ENCODE measurements at places on chromosomes 4 and X. TPM values are rescaled to one million over a fixed set of nuclear protein-coding genes. Genes with fewer than 3 reads are reported as not detected.

HTN1 gene
- not detected for total RNA-seq

CAPN6 gene
- total RNA-seq = 5.9 TPM

ARMCX1 gene
- total RNA-seq = 28.5 TPM

CYLC1 gene
- total RNA-seq = not detected

NUDT10 gene
- total RNA-seq = 1.3 TPM

DNA sequence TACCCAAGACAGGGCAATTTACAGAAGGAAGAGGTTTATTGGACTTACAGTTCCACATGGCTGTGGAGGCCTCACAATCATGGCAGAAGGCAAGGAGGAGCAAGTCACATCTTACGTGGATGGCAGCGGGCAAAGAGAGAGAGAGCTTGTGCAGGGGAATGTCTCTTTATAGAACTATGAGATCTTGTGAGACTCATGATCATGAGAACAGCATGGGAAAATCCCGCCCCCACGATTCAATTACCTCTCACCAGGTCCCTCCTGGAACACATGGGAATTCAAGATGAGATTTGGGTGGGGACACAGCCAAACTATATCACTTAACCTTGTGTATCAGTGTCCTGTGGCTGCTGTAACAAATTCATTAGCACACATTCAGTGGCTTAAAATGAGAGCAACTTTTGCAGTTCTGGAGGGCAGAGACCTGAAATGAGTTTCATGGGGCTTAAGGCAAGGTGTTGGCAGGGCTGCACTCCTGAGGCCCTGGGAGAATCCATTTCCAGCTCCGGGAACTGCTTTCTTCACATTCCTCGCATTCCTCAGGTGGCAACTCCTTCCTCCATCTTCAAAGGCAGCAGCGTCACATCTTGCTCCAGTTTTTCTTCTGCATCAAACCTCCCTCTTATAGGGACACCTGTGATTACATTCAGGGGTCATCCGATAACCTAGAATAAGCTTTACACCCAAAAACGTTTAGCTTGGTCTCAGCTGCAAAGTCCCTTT lies 22.3 kb upstream of the NSG1 start:
- H3K27me3 ChIP-seq = no peaks in the 10 kb centered on the region
- no peak overlapping the region for H3K27ac ChIP-seq
- DNase-seq = no peak
- H3K4me1 ChIP-seq = no peaks in the 10 kb centered on the region

GRCh38 chrX:69320116-69320515 lies 154.9 kb upstream of the PJA1 start:
- no peak for DNase-seq
- H3K27me3 ChIP-seq = no peaks in the 10 kb centered on the region
- H3K4me3 ChIP-seq = no peak overlapping the region

DNA sequence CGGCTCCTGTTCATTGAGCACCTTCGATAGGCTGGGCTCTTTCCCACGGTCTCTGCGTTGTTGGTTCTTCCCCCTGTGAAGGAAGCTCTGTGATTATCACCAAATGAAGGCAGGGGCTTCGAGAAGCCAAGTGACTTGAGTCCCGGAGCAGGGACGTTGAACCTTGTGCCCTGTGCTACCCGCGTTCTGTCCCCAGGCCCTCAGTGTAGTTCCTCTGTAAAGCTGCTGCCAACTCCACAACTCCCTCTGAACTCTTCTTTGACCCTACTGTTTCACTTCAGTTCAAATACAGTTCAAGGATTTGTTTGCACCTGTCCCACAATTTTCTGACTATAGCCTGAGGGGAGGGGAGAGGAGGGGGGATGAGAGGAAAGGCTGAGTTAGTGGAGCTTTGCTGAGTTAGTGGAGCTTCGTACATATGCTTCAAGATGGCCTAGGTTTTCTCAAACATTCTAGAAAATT lies 635 bp upstream of the PHF8 start:
- peak overlapping the region; percentile 92 for H3K27ac ChIP-seq

- no peaks in the 10 kb centered on the region for H3K36me3 ChIP-seq
- H3K27me3 ChIP-seq = no peaks in the 10 kb centered on the region
- DNase-seq = no peak
- no peak overlapping the region for H3K4me3 ChIP-seq
- no peaks in the 10 kb centered on the region for H3K4me1 ChIP-seq
- H3K27ac ChIP-seq = no peak overlapping the region
These were observed 601 bp upstream of the FGFBP2 start for GRCh38 chr4:15963576-15963975.

DNA sequence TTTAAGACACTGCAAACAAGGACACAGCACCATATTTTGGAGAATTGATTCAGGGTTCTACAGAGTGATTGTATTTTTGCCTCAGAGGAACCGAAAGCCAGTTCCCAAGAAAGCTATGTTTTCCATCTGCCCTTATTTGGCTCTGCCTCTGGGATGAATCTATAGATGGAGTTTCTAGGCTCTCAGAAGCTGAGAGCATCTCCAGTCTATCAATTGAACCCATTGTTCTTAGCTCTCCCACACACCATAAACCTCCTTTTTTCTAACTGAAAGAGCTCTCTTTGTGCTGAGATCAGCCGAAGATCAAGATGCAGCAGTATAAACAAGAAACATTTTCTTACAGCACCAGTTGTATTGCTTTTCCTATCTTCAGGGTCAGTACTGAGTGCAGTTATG lies 16.9 kb downstream of the PLP1 start:
- no peak overlapping the region for H3K27ac ChIP-seq
- H3K4me1 ChIP-seq = no peaks in the 10 kb centered on the region
- no peak for DNase-seq
- H3K4me3 ChIP-seq = no peak overlapping the region

DNA sequence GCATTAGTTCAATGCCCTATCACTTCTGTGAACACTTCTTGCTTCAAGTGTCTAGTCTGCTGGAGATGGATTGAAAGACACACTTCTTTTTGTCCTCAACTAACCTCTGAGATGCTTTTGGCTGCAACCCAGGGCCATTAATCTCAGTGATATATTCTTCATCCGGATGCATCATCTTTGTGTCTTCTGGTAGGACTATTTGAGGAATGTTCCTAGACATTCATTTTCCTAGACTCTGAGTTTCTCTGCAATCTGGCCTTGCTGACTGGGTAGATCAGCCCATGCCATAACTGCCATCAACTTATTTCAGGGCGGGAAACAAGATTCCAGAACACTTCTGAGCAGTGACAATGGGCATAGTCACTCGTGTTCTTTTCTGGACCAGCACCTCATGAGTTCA lies 329.4 kb downstream of the PDGFC start:
- DNase-seq = no peak
- H3K27ac ChIP-seq = no peak overlapping the region
- no peaks in the 10 kb centered on the region for H3K27me3 ChIP-seq

DNA sequence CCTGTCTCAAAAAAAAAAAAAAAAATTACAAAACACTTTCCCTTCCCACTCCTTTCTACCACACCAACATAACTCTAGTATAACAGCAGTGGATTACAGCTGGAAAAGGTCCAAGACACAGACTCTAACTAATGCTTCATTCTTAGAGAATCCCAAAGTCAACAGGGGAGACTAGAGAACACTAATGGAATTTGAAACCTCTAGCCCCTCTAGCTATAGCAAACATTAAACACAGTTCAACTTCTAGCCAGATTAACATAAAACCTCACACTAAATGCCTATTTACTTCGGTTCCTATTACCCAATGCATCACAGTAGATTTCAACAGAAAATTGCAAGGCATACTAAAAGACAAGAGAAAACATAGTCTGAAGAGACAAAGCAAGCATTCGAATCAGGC lies 10.5 kb upstream of the DHX15 start:
- H3K4me1 ChIP-seq = no peaks in the 10 kb centered on the region
- DNase-seq = no peak
- H3K4me3 ChIP-seq = no peak overlapping the region
- no peaks in the 10 kb centered on the region for H3K36me3 ChIP-seq

- no peaks in the 10 kb centered on the region for H3K36me3 ChIP-seq
- DNase-seq = no peak
- no peak overlapping the region for H3K4me3 ChIP-seq
- no peaks in the 10 kb centered on the region for H3K27me3 ChIP-seq
These were observed 27.6 kb upstream of the INTU start for GRCh38 chr4:127604949-127605709.

- no peaks in the 10 kb centered on the region for H3K27me3 ChIP-seq
- DNase-seq = no peak
- no peaks in the 10 kb centered on the region for H3K36me3 ChIP-seq
- H3K4me3 ChIP-seq = no peak overlapping the region
- no peak overlapping the region for H3K27ac ChIP-seq
These were observed 69.2 kb upstream of the PNPLA4 start for GRCh38 chrX:7996414-7996813.

DNA sequence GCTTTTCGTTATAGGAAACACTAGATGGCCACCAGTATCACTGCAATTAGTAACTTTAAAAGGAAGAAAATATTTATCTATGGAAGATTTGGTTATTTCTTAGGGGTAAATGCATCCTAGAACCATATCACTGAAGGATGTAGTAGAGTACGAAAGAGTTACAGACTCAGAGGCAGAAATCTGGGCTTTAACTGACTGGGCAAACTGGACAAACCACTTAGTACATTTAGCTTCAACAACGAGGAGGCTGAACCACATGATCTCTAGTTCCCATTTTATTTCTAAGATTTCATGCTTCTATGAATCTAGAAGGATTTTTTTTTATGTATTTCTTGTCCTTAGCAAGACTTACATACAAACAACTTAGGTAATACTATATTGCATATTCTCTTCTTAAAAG lies 93.0 kb downstream of the SMARCA5 start:
- no peaks in the 10 kb centered on the region for H3K36me3 ChIP-seq
- H3K4me3 ChIP-seq = no peak overlapping the region
- no peak overlapping the region for H3K27ac ChIP-seq
- DNase-seq = no peak

- no peaks in the 10 kb centered on the region for H3K4me1 ChIP-seq
- H3K36me3 ChIP-seq = peaks cover 13% of the 10 kb centered on the region
- H3K27ac ChIP-seq = no peak overlapping the region
- no peaks in the 10 kb centered on the region for H3K27me3 ChIP-seq
- DNase-seq = no peak
These were observed 62.5 kb downstream of the PAQR3 start for GRCh38 chr4:78876568-78877320.

- no peak overlapping the region for H3K4me3 ChIP-seq
- H3K36me3 ChIP-seq = no peaks in the 10 kb centered on the region
- no peaks in the 10 kb centered on the region for H3K27me3 ChIP-seq
These were observed 295.9 kb upstream of the TACR3 start for GRCh38 chr4:104015680-104016079.

DNA sequence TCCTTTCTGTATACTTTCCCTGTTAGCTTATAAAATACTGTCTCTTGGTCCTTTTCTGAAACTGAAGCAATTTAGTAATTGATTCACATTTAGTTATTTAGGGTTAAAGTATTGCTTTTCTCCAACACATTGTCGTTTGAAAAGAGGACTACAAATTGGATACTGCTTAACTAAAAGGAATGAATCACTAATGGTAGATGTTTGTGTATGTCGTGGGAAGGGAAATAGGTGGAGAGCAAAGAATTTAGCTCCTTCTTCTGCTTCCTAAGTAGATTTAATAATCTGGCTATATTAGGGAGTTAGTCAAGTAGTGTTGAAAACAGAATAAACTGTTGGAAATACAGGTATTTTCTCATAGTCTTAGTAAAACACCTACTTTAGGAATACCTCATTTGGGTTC lies 27.9 kb downstream of the SLAIN2 start:
- no peak overlapping the region for H3K27ac ChIP-seq
- no peak for DNase-seq
- H3K4me1 ChIP-seq = no peaks in the 10 kb centered on the region
- no peaks in the 10 kb centered on the region for H3K27me3 ChIP-seq
- no peaks in the 10 kb centered on the region for H3K36me3 ChIP-seq

DNA sequence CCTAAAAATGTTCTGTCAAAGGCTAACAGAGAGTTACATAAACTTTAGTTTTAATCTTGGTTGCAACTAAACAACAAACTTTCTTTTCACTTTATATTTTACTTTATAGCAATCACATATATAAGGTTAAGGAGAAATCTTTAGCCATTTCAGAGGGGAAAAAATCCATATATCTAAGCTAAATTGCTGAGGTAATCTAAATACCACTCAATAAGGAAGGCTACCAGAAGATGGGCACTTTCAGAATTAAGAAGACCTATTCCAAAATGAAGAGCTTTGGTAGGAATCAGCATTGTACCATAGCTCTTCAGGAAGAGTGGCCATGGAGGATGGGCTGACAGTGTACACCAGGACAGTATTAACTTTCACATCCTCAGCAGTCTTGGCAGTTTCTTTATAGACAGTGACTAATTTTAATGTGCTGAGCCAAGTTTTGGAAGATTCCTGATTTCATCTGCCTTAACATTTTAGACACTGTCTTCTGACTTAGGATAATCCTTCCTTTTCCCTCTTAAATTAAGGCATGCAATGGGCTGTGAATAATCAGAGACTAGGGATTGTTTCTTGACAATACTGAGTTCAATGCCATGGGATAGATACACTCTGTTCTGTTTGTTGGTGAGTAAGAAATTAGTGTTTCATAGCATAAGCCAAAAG lies 7.1 kb downstream of the FAT4 start:
- H3K36me3 ChIP-seq = no peaks in the 10 kb centered on the region
- H3K4me1 ChIP-seq = peaks cover 5% of the 10 kb centered on the region

DNA sequence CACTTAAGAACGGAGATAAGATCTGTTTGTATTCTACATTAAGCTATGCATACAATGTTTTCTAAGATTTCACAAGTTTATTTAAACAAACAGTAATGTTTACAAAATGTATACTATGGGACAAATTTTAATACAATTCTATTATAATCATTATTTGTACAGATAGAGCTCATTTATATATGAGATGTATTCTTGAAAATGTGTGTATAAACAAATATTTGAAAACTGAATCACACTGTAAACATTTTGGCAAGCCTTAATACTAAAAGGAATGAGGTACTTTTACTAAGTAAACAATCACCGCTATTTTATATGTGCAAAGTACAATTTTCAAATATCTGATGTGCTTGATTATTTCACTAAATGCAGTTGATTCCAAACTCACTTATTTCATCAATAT lies 119.2 kb upstream of the MAB21L2 start:
- no peak overlapping the region for H3K27ac ChIP-seq
- H3K4me3 ChIP-seq = no peak overlapping the region
- DNase-seq = no peak
- no peaks in the 10 kb centered on the region for H3K4me1 ChIP-seq
- no peaks in the 10 kb centered on the region for H3K36me3 ChIP-seq

DNA sequence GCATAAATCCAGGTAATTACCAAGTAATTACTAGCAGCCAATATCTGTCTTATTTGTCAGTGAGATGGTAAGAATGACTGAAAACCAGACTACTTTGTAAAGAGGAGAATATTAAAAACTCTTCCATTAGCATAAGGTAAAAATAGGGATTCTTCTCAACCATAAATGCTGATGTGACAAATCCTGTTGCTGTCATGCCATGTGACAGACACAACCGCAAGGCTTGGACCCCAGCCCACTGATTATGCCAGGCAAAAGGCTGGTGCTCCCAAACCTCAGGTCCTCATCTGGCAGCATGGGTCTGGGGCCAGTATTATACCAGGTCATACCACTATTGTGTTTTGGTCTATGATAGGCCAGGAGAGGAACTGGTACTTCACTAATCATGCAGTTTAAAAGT lies 181.1 kb downstream of the ADAMTS3 start:
- H3K27ac ChIP-seq = no peak overlapping the region
- H3K4me1 ChIP-seq = no peaks in the 10 kb centered on the region
- H3K4me3 ChIP-seq = no peak overlapping the region
- no peak for DNase-seq

GRCh38 chrX:116801943-116802342 lies 339.2 kb upstream of the CT83 start:
- no peaks in the 10 kb centered on the region for H3K36me3 ChIP-seq
- H3K4me1 ChIP-seq = no peaks in the 10 kb centered on the region
- DNase-seq = no peak
- H3K4me3 ChIP-seq = no peak overlapping the region
